ENCODE measurements at places on chromosomes 7 and 10.
A peak's percentile ranks its signal among the peaks of the same experiment; 100 is the strongest.

DNA sequence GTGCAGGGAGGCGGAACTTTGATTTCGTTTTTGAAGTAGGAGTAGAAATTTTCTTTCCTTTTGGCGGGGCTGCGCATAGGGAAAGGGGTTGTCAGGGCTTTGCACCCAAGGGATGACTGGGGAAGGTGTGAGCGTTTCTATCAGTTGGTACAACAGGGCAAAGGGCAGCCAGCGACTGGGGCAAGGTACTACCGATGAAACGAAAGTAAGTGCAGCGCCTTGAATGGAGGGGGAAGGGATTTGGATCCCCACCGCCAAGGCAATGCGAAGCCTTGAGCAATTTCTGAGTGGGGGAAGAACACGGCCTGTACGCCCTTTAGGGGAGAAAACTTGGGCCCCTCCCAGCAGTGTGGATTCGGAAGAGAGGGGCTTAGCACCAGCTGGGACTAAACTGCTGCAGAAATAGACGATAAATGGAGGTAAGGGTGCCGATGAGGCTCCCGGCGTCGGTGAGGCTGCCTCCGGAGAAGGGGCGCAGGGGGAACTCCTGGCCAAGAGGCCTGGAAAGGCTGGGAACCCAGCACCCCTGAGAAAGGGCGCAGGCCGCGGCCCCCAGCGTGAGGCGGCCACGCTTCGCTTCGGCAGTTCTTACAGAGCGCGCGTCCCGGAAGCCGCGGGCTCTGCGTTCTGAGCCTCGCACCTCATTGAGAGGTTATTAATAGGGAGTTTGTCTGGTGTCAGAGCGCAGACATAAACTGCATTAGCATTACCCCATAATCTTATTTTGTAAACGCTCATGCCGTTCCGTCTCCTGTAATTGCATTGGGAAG, 10.0 kb upstream of the TLX1 start:
- peak; percentile 44 for DNase-seq

- DNase-seq = peak; percentile 46
Observed at GRCh38 chr10:22712956-22713852, 1.2 kb downstream of the PIP4K2A start.

GRCh38 chr10:72511459-72511858, 114.4 kb downstream of the MICU1 start:
- no peak for DNase-seq

GRCh38 chr10:95273393-95274312, 17.1 kb downstream of the PDLIM1 start:
- DNase-seq = no peak
